ENCODE measurements at places on chromosomes 12 and 14. TPM values are rescaled to one million over a fixed set of nuclear protein-coding genes. Genes with fewer than 3 reads are reported as not detected.

XRCC3 gene
- 1.8 TPM for polyA plus RNA-seq

ESR2 gene
- 0.21 TPM for polyA plus RNA-seq

RAPGEF3 gene
- polyA plus RNA-seq = 29.9 TPM

KRT82 gene
- not detected for polyA plus RNA-seq

TMEM233 gene
- polyA plus RNA-seq = 125 TPM

HOXC12 gene
- polyA plus RNA-seq = under 0.01 TPM

NAV3 gene
- 0.61 TPM for polyA plus RNA-seq

RTL1 gene
- not detected for polyA plus RNA-seq

CFAP251 gene
- polyA plus RNA-seq = 0.79 TPM

FBLN5 gene
- 18.0 TPM for polyA plus RNA-seq

BICDL1 gene
- 0.05 TPM for polyA plus RNA-seq

PLEKHG3 gene
- 1.9 TPM for polyA plus RNA-seq

SAMD4A gene
- polyA plus RNA-seq = 9.6 TPM

SELPLG gene
- 1.2 TPM for polyA plus RNA-seq

EDDM3A gene
- 0.03 TPM for polyA plus RNA-seq

TMEM30B gene
- polyA plus RNA-seq = 0.30 TPM

NT5DC3 gene
- 5.2 TPM for polyA plus RNA-seq

C12orf56 gene
- 0.09 TPM for polyA plus RNA-seq

SLCO1C1 gene
- 0.29 TPM for polyA plus RNA-seq

TSPAN11 gene
- polyA plus RNA-seq = 0.15 TPM

PTPN6 gene
- polyA plus RNA-seq = 1.3 TPM

LHX5 gene
- not detected for polyA plus RNA-seq

EPYC gene
- not detected for polyA plus RNA-seq

STXBP6 gene
- polyA plus RNA-seq = 2.2 TPM

GPRC5D gene
- not detected for polyA plus RNA-seq

LRRC74A gene
- not detected for polyA plus RNA-seq

MANSC1 gene
- polyA plus RNA-seq = 2.2 TPM

OR11H7 gene
- not detected for polyA plus RNA-seq

NR4A1 gene
- polyA plus RNA-seq = 74.0 TPM

BATF gene
- polyA plus RNA-seq = 0.86 TPM

RERGL gene
- polyA plus RNA-seq = 8.5 TPM

PRKD1 gene
- polyA plus RNA-seq = 1.2 TPM

NTF3 gene
- 0.29 TPM for polyA plus RNA-seq

GLTP gene
- 18.7 TPM for polyA plus RNA-seq

RASAL1 gene
- not detected for polyA plus RNA-seq

APOF gene
- not detected for polyA plus RNA-seq

TIMM9 gene
- polyA plus RNA-seq = 47.4 TPM

TARBP2 gene
- 10.2 TPM for polyA plus RNA-seq

SYNDIG1L gene
- not detected for polyA plus RNA-seq

ATG2B gene
- 2.7 TPM for polyA plus RNA-seq

SPRYD4 gene
- 2.7 TPM for polyA plus RNA-seq

IFNG-AS1 gene
- polyA plus RNA-seq = not detected

AQP6 gene
- polyA plus RNA-seq = not detected

SLC2A14 gene
- 0.06 TPM for polyA plus RNA-seq

CEBPE gene
- not detected for polyA plus RNA-seq

SLC39A5 gene
- polyA plus RNA-seq = 0.23 TPM

MYBPC1 gene
- polyA plus RNA-seq = 1,084 TPM
